Fibroblast of skin of scalp (primary cell): ENCODE measurements at places on chromosomes 16 and 17.

DNA sequence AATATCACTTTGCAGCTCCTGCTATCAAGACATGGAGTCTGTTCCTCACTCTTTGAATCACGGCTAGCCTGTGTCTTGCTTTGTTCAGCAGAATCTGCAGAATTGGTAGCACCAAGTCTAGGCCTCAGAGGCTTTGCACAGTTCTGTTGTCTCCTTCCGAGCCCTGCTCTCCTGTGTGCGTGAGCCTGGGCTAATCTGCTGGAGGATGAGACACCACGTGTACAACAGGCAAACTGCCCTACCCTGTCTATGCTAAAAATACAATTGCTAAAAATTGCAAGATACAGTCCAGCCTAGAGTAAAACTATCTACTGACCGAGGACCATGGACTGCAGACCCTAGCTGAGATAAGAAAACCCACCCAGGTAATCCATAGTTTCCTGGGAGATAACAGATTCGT, 484.7 kb downstream of the NPIPA7 start:
- DNase-seq = no peak

DNA sequence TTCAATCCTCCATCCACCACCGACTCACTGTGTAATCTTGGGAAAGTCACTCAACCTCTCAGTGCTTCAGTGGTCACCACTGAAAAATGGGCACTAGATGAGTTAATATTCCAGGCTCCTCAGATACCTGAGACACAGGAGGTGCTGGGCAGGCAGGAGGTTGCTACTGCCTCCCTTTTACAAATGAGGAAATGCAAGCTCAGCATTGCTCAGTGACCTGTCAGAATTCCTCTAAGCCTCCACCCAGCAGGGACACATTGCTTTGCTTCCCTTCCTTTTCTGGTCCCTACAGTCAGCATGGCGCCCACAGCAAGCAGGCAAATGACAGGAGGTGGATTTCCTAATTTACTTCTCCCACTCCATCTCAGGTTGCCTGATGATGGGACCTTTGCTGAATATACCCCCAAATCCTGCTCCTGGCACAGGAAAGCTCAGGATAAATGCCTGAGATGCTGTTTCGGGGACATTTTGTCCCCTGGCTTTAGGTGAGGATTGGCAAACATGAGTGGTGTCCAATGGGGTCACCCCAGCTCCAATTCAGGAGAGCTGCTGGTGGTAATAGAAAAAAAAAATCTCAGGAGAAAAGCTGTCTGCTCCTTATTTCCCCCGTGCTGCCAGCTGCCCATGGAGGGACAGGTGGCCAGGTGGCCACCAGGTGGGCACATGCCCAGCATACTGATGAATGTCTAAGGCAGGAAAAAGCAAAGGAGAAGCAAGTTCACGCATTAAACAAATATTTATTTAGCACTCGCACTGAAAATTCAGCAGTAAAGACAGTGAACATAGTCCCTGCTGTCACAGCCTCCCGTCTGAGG, 5.0 kb upstream of the KRT13 start:
- no peak for DNase-seq

- DNase-seq = peak; percentile 75
Observed at GRCh38 chr16:30535777-30536190, 1.1 kb upstream of the ZNF747 start.

- DNase-seq = no peak
Observed at GRCh38 chr16:61936522-61936921, 99.7 kb downstream of the CDH8 start.

DNA sequence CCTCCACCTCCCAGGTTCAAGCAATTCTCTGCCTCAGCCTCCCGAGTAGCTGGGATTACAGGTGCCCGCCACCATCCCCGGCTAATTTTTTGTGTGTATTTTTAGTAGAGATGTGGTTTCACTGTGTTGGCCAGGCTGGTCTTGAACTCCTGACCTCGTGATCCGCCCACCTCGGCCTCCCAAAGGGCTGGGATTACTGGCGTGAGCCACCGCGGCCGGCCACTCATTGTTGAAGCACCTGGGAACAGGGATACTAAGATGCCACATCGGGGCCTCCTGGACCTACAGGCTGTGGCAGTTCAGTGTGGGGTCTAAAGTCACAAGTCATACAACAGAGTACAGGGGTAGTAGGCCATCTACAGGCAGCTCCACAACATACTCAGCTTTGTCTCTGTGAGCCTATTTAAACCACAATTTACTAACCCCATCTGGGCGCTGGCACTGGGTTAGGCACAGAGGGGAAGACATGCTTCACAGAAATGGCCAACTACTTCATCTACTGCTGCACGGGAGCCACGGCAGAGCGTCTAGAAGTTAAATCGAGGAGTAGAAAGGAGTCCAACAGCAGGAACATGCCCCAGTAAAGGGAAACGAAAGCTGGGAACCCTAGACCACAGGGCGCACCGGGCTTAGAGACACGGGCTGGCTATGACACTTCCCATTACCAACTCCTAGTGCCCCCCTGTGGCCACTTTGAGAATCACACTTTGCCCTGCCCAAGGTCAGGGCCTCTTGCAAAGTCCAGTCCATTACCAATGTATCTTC, 4.3 kb downstream of the VAMP2 start:
- DNase-seq = peak; percentile 83

DNA sequence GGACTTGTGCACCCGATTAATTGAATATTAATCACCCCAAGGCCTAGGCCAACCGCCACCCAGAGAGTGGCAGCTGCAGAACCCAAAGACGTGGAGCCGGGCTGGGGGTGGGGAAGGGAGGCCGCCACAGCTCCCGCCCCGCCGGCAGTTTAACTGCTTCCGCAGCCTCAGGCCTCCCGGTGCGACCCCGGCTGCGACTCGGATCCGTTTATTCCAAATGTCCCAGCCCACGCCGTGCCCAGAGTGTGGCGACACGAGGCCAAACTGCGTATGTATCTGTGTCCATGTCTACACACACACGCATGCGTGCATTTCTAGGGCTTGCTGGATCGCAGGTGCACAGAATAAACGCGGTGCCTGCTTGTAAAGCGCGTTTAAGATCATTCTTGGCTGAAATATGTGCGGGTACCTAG, 802 bp upstream of the TOB1 start:
- DNase-seq = peak; percentile 51

DNA sequence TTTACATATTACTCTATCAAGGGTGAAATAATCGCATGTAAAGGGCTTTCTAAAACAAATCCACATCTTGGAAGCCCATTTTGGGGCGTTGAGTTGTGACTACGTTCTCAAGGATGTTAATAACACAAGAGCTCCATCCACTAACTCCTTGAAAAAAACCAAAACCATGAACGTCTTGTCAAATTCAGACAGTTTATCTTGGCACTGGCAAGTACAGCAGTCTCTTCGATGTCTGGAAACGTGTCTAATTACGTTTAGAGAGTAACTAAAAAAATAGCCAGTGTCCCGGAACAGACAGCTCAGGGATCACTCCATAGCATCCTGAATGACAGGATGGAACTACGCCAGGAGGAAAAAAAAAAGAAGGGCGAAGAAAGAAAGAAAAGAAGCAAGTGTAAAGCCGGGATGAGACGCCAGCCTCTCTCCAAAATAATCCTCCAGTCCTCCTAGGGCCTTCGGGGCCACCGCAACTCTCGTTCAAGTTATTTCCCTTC, 954 bp downstream of the MYO1D start:
- DNase-seq = peak; percentile 68

DNA sequence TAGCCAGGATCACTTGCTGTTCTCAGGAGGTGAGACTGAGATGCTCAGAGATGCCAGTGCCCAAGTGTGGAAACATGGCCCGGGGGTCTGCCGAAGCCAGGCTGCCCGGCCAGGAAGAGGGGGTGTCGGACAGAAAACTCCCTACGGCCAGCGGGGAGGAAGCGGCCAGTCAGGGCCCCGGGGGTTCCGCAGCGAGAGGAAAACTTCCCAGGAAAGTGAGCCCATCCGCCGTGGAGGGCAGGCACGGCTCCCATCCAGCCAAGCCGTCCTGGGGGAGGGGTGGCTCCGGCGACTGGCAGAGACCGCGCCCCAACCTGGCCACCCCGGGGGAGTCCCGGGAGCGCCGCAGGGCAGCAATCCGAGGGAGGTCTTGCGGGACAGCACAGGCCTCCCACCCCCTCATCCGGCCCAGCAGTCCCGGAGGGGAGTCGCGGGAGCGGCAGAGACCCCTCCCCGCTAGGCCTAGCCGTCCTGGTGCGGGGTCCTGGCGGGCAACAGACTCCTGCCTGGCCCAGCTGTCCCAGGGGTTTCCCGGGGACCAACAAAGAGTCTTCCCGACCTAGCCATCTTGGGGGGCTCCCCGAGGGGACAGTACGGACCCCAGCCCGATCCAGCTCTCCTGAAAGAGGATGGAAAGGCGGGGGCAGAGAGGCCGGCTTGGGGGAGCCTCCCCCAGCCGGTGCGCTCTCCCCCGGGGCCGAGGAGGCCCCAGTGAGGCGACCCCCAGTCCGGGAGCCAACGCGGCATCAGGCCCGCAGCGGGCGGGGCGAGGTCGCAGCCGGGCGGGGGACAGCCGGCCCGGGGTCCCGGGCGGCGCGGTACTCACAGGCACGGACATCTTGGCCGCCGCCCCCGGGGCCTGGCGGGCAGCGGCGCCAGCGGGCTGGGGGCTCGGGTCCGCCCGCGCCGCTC, 13.8 kb upstream of the BCAR1 start:
- DNase-seq = no peak

GRCh38 chr17:69235338-69236058, 6.9 kb upstream of the ABCA10 start:
- DNase-seq = peak; percentile 82

GRCh38 chr16:79698341-79698753, 97.8 kb upstream of the MAF start:
- peak; percentile 55 for DNase-seq

DNA sequence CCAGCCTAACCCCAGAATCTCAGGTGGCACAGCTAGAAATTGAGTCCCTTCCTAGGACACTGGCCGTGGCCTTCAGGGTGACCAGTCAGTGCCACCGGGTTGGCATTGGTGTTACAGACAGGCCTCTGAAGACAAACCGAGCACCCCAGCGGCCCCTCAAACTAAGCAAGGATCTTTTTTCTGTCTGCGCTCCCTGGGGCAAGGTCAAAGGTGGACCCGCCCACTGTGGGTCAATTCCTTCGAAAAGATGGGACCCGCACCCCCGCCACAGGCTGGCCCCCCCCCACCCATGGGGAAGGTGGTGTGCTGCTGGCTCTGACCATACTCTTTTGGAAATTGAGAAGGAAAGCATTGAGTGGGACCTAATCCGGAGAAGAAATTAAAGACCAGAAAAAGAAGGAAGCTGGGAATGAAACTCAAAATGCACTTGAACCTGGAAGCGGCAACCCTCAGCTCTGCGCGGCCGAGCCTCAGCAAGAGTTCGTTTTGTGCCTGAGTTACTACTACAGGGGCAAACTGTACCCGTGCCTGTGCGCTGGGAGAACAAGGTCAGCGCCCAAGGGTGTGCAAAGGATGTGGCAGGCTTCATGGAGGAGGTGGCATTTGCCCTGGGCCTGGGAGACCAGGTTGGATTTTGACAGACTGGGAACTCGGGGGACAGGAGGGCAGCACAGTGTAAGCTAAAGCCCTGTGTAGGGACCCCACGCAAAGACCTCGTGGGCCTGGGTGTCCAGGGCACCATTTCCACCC, 20.4 kb downstream of the TMC6 start:
- no peak for DNase-seq

GRCh38 chr16:85234310-85235204, 122.3 kb upstream of the CIBAR2 start:
- DNase-seq = peak; percentile 88

- no peak for DNase-seq
Observed at GRCh38 chr16:89723279-89724250, 2.2 kb downstream of the ZNF276 start.

- no peak for DNase-seq
Observed at GRCh38 chr16:78589331-78589730, 489.9 kb downstream of the WWOX start.

GRCh38 chr17:39547713-39548478, 59.8 kb downstream of the NEUROD2 start:
- DNase-seq = peak; percentile 38

DNA sequence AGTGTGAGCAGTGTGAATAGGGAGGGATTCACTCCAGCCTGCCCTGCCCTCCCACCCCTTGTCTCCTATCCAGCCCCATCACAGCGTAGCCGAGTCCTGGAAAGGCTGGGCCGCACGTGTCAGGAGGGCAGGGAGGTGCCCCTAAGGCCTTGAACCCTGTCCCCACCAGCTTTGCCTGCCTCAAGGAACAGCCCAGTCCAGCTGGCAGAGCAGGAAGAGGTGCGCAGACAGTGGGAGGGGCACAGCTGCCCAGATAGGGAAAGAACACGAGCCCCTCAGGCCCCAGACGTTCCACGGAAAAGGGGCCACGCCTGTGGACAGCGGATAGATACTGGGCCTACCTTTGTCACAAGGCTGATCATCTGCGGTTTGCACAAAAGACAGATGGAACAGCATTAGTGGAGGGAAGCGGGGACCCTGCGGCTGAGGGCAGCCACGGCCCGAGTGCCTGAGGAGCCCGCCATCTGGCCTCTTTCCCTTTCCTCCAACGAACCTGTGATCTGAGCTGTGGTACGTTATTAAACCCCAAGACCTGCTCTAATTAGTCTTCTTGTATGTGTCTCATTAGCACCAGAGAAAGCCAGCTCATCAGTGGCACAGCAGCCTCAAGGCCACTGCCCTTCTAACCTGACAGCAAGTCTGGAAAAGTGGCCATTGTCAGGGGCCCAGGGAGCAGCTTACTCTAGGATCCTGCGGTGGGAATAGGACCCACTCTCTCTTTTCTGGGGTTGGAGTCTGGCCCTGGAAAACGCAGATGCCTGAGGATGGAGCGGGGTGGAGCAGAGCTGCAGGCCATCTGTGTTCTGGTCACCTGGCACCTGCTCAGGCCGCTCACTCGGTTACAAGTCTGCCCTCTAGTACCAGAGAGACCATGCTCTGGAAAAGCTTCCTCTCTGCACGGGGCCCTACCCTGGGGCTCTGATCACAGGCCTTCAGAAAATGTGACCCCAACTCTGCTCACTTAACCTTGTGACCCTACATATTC, 16.3 kb downstream of the MPP3 start:
- DNase-seq = no peak

- peak; percentile 38 for DNase-seq
Observed at GRCh38 chr17:56777859-56778258, 55.9 kb downstream of the C17orf67 start.

DNA sequence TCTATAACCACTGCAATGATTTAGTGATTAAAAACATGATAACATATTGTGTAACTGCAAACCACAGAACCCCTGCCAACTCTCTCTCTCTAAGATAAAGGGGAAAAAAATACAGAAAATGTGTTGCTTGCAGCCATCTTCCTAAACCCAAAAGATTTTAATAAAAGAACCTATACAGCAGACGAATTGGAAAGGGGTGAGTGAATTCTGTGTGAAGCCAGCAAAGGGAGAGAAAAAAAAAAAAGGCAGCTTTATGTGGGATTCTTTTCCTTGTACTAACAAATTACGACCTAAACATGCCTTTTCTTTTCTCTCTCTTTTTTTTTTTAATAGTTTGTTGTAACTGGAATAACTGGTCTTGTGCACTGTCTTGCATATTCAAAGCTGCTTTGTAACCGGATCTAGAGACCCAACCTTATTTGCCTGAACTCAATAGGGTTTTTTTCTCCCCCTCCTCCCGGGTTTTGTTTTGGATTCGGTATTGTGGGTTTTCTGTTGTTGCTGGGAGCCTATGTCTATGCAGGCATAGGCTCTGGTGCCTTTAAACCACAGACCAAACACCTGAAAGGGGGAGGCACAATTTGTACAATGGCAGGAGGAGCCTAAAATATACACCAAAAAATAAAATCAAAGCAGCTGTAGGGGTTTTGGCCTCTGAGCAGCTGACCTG, 7.0 kb upstream of the ZFHX3 start:
- DNase-seq = peak; percentile 73
